ENCODE measurements at places on chromosomes 12 and 14. TPM values are rescaled to one million over a fixed set of nuclear protein-coding genes. Genes with fewer than 3 reads are reported as not detected.

The CPM gene
- total RNA-seq = 1.7 TPM

The PEX5 gene
- 42.2 TPM for total RNA-seq

GRCh38 chr12:69068448-69068847 lies 135.5 kb upstream of the CPM start:
- no peak overlapping the region for H3K4me3 ChIP-seq
- H3K4me1 ChIP-seq = peaks cover 24% of the 10 kb centered on the region
- H3K27ac ChIP-seq = no peak overlapping the region

GRCh38 chr12:70194076-70194475 lies 49.2 kb upstream of the CNOT2 start:
- no peaks in the 10 kb centered on the region for H3K27me3 ChIP-seq
- H3K36me3 ChIP-seq = no peaks in the 10 kb centered on the region
- no peak overlapping the region for H3K27ac ChIP-seq
- DNase-seq = no peak

The MIP gene
- not detected for total RNA-seq

- H3K27me3 ChIP-seq = no peaks in the 10 kb centered on the region
- no peak overlapping the region for H3K4me3 ChIP-seq
- DNase-seq = no peak
- H3K4me1 ChIP-seq = peaks cover 10% of the 10 kb centered on the region
Observed at GRCh38 chr12:27304856-27305255, 27.8 kb upstream of the BMAL2 start.

The RPL10L gene
- total RNA-seq = not detected

- H3K27me3 ChIP-seq = no peaks in the 10 kb centered on the region
- no peak overlapping the region for H3K4me3 ChIP-seq
- H3K36me3 ChIP-seq = no peaks in the 10 kb centered on the region
- DNase-seq = no peak
- H3K4me1 ChIP-seq = no peaks in the 10 kb centered on the region
Observed at GRCh38 chr12:106760184-106760531, 14.3 kb upstream of the RIC8B start.

The POTEM gene
- total RNA-seq = not detected

DNA sequence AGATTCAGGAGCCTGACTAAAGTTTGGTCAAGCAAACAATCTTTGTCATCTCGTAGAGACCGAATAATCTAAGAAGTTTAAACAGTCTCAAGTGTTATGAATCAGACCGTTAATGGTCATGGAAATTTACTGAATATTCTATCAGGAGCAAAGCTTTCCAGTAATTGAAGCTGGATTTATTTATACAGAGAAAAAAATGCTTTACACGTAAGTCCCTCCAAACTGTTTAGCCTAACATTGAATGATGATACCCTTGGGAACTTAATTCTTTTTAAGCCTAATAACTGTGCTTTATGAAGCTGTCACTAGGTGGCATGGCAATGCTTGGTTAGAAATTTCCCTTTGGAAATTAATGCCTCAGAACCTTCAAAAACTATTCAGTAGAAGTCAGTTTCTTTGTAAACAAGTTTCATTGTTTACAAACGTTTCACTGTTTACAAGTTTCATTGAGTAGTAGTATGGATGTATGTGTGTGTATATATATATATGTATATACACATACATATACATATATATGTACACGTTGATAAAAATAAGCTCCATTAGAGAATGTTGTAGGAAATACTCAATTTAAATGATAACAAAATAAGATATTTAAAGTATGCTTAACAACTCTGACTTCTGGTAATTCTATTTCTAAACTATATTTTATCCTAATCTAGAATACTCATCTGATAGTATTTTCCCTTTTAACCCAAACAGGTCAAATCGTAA lies 32.1 kb downstream of the DEPDC4 start:
- peaks cover 4% of the 10 kb centered on the region for H3K36me3 ChIP-seq
- DNase-seq = peak; percentile 56
- H3K27ac ChIP-seq = no peak overlapping the region
- no peak overlapping the region for H3K4me3 ChIP-seq
- H3K27me3 ChIP-seq = no peaks in the 10 kb centered on the region

DNA sequence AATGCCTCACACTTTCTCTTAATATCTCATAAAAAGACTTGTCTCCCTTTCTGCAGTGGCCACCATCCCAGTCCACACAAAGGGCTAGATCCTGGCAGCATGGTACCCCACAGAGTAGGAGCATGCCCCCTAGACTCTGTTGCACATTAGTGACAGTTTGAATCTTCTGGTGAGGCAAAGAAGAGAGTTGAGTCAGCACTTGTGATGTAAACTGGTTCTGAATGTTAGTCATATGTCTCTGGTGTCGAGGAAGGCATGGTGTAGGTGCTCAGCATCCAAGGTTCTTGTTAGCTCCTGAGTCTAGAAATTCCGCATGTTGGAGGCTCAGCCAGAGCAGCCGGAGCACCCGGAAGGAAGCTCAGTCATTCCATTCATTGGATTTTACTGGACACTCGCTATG lies 9.8 kb downstream of the TTC9 start:
- no peak for DNase-seq
- no peaks in the 10 kb centered on the region for H3K36me3 ChIP-seq
- H3K4me1 ChIP-seq = peaks cover 7% of the 10 kb centered on the region
- H3K4me3 ChIP-seq = no peak overlapping the region
- H3K27ac ChIP-seq = no peak overlapping the region

- no peaks in the 10 kb centered on the region for H3K27me3 ChIP-seq
- DNase-seq = peak; percentile 72
- H3K4me3 ChIP-seq = no peak overlapping the region
- H3K27ac ChIP-seq = no peak overlapping the region
Observed at GRCh38 chr14:59507063-59507751, 22.9 kb downstream of the JKAMP start.

- peak overlapping the region; percentile 98 for H3K27ac ChIP-seq
- H3K4me3 ChIP-seq = peak overlapping the region; percentile 90
- no peaks in the 10 kb centered on the region for H3K27me3 ChIP-seq
- H3K4me1 ChIP-seq = peaks cover 45% of the 10 kb centered on the region
- peak; percentile 69 for DNase-seq
Observed at GRCh38 chr12:57518920-57519795, 1.2 kb downstream of the DDIT3 start.

DNA sequence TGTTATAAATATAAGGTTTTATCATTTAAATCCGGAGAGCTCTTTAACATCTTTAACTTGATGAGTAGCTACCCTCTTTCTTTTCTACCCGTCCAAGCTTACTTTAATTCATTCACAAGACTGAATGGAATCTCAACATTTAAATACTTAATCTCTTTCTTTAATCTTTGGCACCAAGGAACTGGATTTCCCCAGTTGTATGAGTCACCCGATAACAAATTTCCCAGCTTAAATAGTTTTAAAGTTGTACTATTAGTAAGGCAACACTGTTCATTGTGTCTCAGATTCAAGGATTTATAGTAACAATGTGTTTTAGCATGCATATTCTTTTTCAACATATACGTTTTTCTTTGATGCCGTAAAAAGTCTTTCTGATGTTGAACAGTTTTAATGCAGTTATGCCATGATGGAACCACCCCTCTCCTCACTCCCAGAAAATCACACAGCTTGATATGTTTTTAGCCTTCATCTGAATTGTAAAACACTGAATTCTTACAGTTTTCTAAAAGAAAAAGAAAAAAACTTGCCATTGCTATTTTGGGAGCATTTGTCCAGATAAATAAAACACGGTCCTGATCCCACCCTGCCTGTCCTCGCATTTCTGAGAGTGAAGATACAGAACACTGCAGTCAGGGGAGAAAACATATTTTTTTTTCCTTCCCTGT lies 16.0 kb upstream of the LRP6 start:
- H3K27me3 ChIP-seq = no peaks in the 10 kb centered on the region
- DNase-seq = peak; percentile 47
- H3K4me1 ChIP-seq = peaks cover 20% of the 10 kb centered on the region

GRCh38 chr12:115294453-115295133 lies 610.6 kb upstream of the TBX3 start:
- H3K36me3 ChIP-seq = no peaks in the 10 kb centered on the region
- H3K27me3 ChIP-seq = no peaks in the 10 kb centered on the region
- peak; percentile 1 for DNase-seq
- no peak overlapping the region for H3K4me3 ChIP-seq
- H3K4me1 ChIP-seq = no peaks in the 10 kb centered on the region

The REP15 gene
- total RNA-seq = 0.86 TPM

DNA sequence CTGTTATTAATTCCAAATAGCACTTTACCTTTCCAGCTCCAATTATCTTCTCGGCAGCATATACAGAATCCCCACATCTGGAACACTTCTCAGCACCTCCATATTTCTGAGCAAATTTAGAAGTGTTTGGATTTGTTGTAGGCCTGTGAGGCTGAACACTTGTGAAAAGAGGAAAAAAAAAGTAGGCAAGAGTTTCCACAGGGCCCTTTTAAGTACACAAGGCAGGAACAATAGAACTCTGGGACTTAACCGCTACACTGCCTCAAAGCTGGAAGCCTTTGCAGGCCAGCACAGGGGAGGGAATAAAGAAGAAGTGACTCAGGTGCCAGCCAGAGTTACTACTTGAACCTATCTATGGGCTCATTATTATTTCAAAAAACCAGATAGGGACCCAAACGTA lies 18.6 kb downstream of the CSRP2 start:
- no peaks in the 10 kb centered on the region for H3K4me1 ChIP-seq
- no peak for DNase-seq
- no peak overlapping the region for H3K4me3 ChIP-seq
- H3K27me3 ChIP-seq = no peaks in the 10 kb centered on the region

- peaks cover 4% of the 10 kb centered on the region for H3K36me3 ChIP-seq
- peak; percentile 67 for DNase-seq
- H3K4me1 ChIP-seq = peaks cover 10% of the 10 kb centered on the region
- peak overlapping the region; percentile 50 for H3K27ac ChIP-seq
- no peak overlapping the region for H3K4me3 ChIP-seq
- H3K27me3 ChIP-seq = no peaks in the 10 kb centered on the region
Observed at GRCh38 chr12:126545411-126545810, 1480.2 kb downstream of the AACS start.

DNA sequence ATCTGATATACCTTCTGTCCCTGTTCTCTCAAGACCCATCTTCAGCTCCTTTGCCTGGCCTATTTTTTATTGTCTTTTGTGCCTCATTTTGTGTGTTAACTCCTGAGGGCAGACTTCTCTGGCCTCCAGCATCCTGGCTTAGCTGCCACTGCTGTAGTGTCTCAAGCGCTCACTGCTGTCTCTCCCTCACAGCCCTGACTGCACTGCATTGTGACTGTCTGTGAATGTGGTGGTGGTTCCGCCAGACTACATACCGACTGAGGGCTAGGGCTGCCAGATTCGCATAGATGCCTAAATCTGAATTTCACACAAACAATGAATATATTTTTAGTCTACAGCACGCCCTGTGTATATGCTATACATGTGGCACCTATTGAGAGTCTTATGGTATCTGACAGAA lies 1088.9 kb upstream of the TMEM132C start:
- no peaks in the 10 kb centered on the region for H3K36me3 ChIP-seq
- H3K4me1 ChIP-seq = peaks cover 5% of the 10 kb centered on the region
- DNase-seq = no peak
- no peak overlapping the region for H3K4me3 ChIP-seq
- H3K27ac ChIP-seq = no peak overlapping the region
- no peaks in the 10 kb centered on the region for H3K27me3 ChIP-seq

GRCh38 chr12:21672146-21672545 lies 14.5 kb upstream of the LDHB start:
- DNase-seq = no peak
- no peaks in the 10 kb centered on the region for H3K36me3 ChIP-seq
- H3K4me3 ChIP-seq = no peak overlapping the region
- H3K27me3 ChIP-seq = no peaks in the 10 kb centered on the region

- H3K36me3 ChIP-seq = peaks cover 6% of the 10 kb centered on the region
- H3K27ac ChIP-seq = no peak overlapping the region
- no peak overlapping the region for H3K4me3 ChIP-seq
- peaks cover 15% of the 10 kb centered on the region for H3K4me1 ChIP-seq
- H3K27me3 ChIP-seq = no peaks in the 10 kb centered on the region
Observed at GRCh38 chr12:53567961-53568808, 58.0 kb downstream of the ATF7 start.

The MGP gene
- 1.3 TPM for total RNA-seq

DNA sequence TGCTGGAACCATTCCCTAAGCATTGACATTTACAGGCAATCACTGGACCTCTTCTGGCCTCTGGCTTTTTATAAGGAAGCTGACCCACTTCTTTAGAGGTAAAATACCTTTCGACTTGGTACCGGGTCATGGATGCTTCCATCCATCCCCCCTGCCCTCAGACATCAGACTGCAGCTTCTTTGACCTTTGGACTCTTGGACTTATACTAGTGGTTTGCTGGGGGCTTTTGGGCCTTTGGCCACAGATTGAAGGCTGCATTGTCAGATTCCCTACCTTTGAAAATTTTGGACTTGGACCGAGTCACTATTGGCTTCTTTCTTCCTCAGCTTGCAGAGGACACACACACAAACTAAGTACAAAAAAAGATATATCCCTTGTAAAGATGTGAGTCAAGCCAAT lies 86.1 kb downstream of the TTC6 start:
- H3K27me3 ChIP-seq = no peaks in the 10 kb centered on the region
- no peak for DNase-seq
- H3K4me3 ChIP-seq = no peak overlapping the region
- no peaks in the 10 kb centered on the region for H3K36me3 ChIP-seq
- no peak overlapping the region for H3K27ac ChIP-seq

- DNase-seq = no peak
- H3K36me3 ChIP-seq = peaks cover 13% of the 10 kb centered on the region
- no peak overlapping the region for H3K4me3 ChIP-seq
- peaks cover 31% of the 10 kb centered on the region for H3K4me1 ChIP-seq
Observed at GRCh38 chr12:1692895-1693610, 2.2 kb downstream of the ADIPOR2 start.

The KRT72 gene
- not detected for total RNA-seq

The GALNT8 gene
- total RNA-seq = not detected

The HCAR2 gene
- not detected for total RNA-seq

DNA sequence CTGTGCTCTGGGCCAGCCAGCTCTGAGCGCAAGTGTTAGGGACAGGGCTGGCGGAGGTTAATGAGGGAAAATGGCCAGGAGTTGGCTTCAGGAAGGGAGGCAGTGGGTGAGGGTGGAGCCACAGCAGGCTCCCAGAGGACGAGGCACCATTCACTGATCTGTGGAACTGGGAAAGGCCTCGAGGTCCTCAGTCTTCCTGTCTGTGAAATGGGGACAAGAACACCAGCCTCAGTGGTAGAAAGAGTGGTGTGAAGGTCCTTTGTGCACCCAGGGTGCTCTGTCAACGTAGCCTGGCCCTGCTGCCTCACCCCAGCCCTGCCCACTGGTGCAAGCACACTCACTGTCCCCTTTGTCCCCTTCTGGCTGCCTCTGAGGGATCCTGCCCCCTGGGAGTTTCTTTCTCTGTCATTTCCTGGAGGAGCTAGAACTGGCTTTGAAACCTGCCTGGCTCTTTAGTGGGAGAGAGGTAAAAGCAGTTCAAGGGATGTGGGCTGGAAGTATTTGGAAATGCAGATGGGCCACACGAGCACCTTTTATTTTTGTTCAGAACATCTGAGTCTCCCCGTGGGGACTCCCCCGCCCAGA lies 25.0 kb downstream of the SYNDIG1L start:
- H3K4me1 ChIP-seq = peaks cover 4% of the 10 kb centered on the region
- H3K36me3 ChIP-seq = no peaks in the 10 kb centered on the region

GRCh38 chr12:5503774-5504173 lies 71.9 kb downstream of the NTF3 start:
- DNase-seq = no peak
- H3K27me3 ChIP-seq = no peaks in the 10 kb centered on the region
- no peaks in the 10 kb centered on the region for H3K36me3 ChIP-seq
- H3K4me1 ChIP-seq = no peaks in the 10 kb centered on the region
- H3K27ac ChIP-seq = no peak overlapping the region
- H3K4me3 ChIP-seq = no peak overlapping the region

GRCh38 chr14:75647640-75648039 lies 13.0 kb downstream of the ERG28 start:
- H3K4me1 ChIP-seq = peaks cover 41% of the 10 kb centered on the region
- H3K36me3 ChIP-seq = peaks cover 45% of the 10 kb centered on the region
- H3K27me3 ChIP-seq = no peaks in the 10 kb centered on the region
- DNase-seq = peak; percentile 41
- peak overlapping the region; percentile 55 for H3K27ac ChIP-seq

The PTPRQ gene
- not detected for total RNA-seq

Measured in MCF 10A (cell line).